ENCODE measurements at places on chromosomes 2 and 18. TPM values are rescaled to one million over a fixed set of nuclear protein-coding genes. Genes with fewer than 3 reads are reported as not detected.

Gene KCNF1
- total RNA-seq: 1.6 TPM

Gene SCYGR2
- not detected for total RNA-seq

Gene C2orf78
- total RNA-seq: not detected

Gene SLC8A1
- total RNA-seq: 4.5 TPM

Gene FBXO36
- 1.4 TPM for total RNA-seq

Gene ERICH2
- not detected for total RNA-seq

Gene SLC35F5
- total RNA-seq: 122 TPM

Gene CNTNAP5
- not detected for total RNA-seq

Gene FOXI3
- not detected for total RNA-seq

Gene SPP2
- not detected for total RNA-seq

Gene DSG1
- not detected for total RNA-seq

Gene ADAM23
- 24.6 TPM for total RNA-seq

Gene PNO1
- 61.6 TPM for total RNA-seq

Gene RIT2
- not detected for total RNA-seq

Gene PSD4
- total RNA-seq: 0.64 TPM

Gene QPCT
- total RNA-seq: 311 TPM

Gene CROCC2
- total RNA-seq: not detected

Gene CLEC4F
- total RNA-seq: not detected

Gene VWA3B
- total RNA-seq: not detected

Gene NT5DC4
- total RNA-seq: not detected

Gene DPP4
- 0.25 TPM for total RNA-seq
